ENCODE measurements at places on chromosomes 5 and 9.

- DNase-seq, result no peak
Observed at GRCh38 chr5:109654455-109654854, 35.3 kb upstream of the MAN2A1 start.

- DNase-seq, result no peak
Observed at GRCh38 chr5:118405650-118406061, 582.7 kb downstream of the DTWD2 start.

DNA sequence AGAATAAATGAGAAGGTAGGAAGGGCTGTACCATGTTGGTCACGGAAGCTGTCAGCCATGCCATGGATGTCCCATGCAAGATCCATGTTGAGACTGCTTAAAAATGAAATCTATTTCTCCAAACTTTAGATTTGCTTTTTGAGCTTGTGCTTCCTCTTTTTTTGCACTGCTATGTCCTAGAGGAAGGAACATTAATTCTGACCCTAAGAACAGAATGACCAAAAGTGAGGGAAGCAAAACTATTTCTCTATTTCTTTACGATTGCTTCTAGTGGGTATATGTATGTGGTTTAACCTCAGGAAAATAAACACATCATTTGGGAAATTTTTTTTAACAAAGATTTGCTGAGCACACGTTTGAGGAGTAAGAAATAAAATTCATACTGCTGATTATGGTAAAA, 84.6 kb downstream of the USP20 start:
- DNase-seq, result no peak

GRCh38 chr5:180470966-180471582, 23.1 kb upstream of the CNOT6 start:
- DNase-seq, result peak; percentile 30

- DNase-seq, result no peak
Observed at GRCh38 chr9:27665136-27665535, 91.9 kb upstream of the C9orf72 start.

- DNase-seq, result no peak
Observed at GRCh38 chr5:14257995-14258403, 114.9 kb downstream of the TRIO start.

DNA sequence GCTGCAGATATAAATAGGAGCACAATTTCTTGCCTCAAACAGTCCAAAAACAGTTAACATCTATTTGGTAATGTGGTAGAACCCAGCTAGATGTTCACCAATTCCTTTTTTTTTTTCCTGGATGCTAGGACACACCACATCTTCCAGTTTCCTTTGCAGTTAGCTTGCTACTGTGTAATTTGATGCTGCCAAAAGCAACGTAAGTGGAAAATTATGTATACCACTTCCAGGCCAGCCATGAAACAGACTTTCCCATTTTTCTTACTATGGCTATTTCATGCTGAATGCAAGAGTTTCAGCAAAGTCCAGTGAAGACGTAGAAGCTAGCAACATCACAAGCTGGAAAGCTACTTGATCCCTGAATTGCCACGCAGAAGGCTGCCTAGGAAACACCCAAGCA, 667.2 kb downstream of the TLE1 start:
- DNase-seq, result no peak

GRCh38 chr9:75140261-75140660, 51.9 kb downstream of the OSTF1 start:
- DNase-seq, result no peak

- DNase-seq, result no peak
Observed at GRCh38 chr5:159095866-159096242, 3.9 kb downstream of the EBF1 start.

DNA sequence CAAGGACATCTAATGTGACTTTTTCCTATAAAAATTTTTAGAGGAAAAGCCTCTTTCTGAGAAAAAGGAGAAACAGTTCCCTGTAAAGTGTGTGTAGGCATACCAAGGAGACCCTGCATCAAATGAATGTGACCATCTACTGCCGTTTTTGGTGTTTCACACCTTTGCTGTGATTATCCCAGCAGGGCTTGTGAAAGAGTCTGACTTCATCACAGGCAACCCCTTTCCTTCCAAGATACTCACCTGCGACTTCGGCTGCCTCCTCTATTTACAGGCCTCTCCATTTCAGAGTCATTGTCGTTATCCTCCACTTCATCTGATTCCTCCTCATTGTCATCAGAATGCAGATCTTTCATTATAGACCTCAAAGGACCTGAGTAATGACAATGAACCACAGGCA, 259.1 kb downstream of the MLLT3 start:
- no peak for DNase-seq

- no peak for DNase-seq
Observed at GRCh38 chr5:82828211-82828610, 249.0 kb downstream of the TMEM167A start.

- DNase-seq, result no peak
Observed at GRCh38 chr9:104969116-104969515, 41.2 kb upstream of the ABCA1 start.

DNA sequence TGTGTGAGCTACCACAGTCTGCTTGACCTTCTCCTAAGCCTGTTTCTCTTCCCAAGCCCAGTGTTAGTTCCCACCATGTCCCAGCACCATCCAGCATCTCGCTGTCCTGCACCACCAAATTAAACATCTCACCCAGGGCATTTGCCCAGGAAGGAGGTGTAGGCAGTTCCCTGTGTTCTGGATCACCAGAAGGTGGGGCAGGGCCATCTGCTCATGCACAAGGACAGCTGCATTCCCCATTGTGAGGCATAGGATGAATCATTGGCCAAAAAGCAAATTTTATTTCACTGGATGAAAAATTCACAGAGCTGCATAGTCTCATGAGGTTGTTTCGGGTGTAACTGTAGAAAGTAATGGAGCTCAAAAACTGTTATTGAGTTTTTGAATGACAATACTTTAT, 89.5 kb upstream of the GRIA1 start:
- no peak for DNase-seq

DNA sequence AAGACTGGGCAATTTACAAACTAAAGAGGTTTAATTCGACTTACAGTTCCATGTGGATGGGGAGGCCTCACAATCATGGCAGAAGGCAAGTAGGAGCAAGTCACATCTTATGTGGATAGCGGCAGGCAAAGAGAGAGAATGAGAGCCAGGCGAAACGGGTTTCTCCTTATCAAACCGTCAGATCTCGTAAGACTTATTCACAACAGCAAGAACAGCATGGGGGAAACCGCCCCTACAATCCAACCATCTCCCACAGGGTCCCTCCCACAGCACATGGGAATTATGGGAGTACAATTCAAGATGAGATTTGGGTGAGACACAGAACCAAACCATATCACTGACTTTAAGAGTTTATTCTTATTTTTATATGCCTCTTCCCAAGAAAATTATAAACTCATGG, 60.3 kb downstream of the RFK start:
- no peak for DNase-seq

DNA sequence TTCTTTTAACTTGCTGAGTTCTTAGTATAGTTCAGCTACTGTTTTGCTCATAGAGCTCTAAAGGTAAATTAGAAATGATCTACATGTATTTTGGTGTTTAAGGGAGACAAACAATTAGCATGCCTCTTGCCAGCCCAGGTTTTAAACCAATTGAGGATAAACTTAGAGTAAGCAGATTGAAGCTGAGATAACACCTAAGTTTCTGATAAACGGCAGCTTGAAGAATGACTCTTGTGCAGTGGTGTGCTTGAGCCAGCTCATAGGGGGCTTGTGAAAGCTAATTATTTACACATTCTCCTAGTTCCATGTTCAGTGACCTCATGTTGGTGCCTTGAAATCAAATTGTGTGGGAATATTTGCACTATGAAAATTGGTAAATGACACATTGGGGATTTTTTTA, 193.0 kb downstream of the PRR16 start:
- DNase-seq, result no peak

- DNase-seq, result no peak
Observed at GRCh38 chr5:14445013-14445412, 136.6 kb upstream of the OTULINL start.

DNA sequence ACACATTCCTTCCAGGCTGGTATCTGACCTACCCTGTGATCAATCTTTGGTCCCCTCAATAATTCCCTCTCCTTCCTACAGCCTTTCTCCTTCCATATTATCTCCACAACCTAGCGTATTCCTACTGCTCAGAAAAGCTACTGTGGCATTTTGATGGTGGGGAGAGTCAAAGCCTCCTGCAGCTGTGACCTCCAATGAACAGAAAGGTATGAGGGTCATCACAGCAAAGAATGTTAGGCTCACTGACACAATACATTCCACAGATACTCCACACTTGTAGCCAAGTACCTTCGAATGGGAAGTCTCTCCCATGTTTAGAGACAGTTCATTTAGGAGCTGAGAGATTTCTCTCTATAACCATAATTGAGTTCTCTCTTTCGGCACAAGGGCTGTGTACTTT, 5.9 kb downstream of the FBN2 start:
- DNase-seq, result no peak

- DNase-seq, result no peak
Observed at GRCh38 chr5:135490245-135491037, 38.3 kb upstream of the TIFAB start.

GRCh38 chr5:96402500-96402899, 30.5 kb downstream of the PCSK1 start:
- DNase-seq, result no peak

DNA sequence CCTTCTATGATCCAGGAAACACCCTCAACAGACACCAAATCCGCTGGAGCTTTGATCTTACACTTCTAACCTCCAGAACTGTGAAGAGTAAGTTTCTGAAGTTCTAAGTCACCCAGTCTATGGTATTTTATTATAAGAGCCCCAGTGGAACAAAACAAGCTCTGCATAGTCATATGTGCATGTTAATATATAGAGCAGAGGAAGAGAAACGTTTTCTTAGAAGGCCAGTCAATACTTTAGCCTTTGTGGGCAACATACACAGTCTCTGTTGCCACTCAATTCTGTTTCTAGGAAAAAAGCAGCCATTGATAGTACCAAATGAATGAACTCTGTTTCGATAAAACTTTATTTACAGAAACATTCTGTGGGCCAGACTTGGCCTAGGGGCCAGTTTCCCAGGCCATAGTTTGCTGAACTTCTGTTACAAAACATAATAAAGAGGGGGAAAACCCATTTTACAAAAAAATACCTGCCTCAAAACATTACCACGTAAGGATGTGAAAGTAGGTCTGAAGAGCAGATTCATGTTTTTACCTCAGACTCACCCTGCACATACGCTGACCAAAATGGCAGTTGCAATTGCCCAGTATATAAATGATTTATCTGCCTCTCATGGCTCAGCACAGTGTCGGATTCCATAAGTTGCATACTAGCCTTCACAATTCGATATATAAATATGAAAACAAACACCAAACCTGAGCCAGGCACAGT, 350.5 kb downstream of the SLIT3 start:
- no peak for DNase-seq

- no peak for DNase-seq
Observed at GRCh38 chr5:45521067-45521466, 175.1 kb downstream of the HCN1 start.

DNA sequence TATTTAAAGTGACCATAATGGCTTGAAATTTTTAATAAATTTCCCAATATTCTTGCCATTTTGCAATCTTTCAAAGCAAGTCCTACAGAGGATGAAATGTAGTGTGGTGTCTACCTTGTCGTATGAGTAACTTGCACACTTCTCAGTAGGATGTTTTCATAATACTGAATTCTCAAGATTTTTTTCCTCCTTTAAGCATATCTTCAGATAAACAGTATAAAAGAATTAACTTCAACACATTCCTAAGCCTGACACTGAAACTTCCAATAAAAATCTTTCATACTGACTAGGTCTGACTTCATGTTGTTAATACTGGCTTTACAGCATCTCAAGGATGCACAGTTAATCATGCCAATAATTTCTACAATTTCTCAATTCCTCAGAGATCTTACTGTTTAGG, 62.0 kb downstream of the DROSHA start:
- no peak for DNase-seq

DNA sequence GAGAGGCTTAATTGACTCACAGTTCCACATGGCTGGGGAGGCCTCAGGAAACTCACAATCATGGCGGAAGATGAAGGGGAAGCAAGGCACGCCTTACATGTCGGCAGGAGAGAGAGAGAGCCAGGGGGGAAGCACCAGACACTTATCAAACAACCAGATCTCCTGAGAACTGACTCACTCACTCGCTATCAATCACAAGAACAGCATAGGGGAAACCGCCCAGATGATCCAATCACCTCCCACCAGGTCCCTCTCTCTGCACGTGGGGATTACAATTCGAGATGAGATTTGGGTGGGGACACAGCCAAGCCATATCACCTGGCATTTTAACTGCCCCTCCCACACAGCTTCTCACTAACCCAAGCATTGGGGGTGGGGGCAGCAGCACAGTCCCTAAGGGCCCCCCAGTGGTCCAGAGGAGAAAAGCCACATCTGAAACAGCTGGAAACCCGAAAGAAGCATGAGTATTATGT, 76.1 kb upstream of the ASS1 start:
- no peak for DNase-seq

DNA sequence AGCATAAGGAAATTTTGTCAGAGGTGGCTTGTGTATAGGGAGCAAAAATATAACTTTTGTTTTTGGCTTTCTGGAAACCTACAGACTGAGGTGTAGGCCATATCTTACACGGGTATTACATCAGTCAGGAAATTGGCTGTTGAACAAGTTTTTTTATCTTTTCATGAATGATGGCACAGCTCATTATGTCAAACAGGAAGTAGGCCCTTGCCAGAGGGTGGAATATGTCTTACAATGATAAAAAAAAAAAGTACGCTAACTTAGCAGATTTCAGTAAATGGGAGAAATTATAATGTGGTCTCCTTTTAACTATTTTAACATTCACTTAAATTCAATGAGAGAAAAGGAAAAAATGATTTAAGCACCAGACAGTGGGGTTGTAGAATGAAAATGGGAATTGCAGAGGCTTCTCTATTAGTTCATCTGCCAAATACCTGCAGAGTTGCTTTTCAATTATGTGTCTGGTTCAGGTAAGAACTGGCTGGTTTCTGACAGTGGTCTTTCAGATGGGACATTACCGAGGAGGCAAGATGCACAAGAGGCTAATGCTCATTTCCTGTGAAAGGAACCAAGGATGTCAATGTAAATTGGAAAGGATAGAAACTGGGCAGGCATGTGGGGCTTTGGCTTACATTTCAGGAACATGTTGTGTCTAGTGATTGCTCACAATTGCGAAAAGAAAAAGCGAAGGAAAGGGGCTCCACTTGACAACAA, 169.9 kb downstream of the NNT start:
- DNase-seq, result peak; percentile 17

Data from HL-60 (cell line).